ENCODE measurements at places on chromosomes 2 and 18.

DNA sequence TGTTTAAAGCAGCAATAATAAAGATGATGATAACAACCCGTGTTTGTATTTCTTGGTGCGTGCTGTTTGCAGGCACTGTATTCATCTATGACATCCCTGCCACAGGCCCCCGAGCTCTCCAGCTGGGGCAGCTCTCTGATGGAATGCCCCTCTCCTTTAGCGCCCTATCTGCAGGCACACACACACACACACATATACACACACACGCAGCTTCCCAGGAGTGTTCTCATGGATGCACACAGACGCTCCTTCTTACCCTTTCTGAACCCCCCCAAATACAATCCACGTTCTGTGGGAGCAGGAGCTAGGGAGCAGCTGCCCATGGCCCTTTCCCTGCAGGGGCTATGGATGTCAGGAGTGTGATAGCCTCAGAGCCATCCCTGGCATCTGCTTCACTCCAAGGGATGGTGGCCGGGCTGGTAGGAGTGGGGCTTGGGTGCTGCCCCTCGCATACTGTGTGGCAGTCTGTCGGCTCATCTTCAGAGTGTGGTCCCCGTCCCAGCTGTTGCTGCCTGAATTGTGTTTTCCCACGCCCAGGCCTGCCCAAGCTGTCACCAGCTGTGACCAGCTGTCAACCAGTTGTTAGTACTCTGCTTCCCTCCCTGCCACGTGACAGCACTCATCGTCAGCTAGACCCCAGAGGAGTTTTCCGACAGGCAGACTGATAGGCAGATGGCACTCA lies 50.8 kb upstream of the MYCN start:
- no peak for DNase-seq

- no peak for DNase-seq
Observed at GRCh38 chr18:48709371-48710062, 170.7 kb downstream of the CTIF start.

- DNase-seq, result no peak
Observed at GRCh38 chr2:49286045-49286444, 131.7 kb upstream of the FSHR start.

DNA sequence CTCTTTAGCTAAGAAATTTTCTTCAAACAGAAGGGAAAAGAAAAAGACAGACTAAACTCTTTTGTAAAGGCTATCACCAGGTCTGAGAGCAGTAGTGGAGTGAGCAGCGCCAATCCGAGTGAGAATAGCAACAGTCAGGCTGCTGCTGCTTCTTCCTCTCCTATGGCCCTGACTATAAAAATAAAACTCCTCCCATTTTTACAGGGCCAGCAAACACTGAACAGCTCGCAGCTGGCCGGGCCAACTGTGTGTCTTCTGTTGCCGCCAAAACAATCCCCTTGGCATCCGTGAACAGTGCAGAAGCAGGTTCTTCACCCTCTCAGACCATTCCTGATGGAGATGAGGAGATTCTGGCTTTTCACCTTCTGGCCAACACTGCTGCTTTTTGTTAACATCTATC lies 124.5 kb downstream of the CNTNAP5 start:
- DNase-seq, result no peak

GRCh38 chr2:226831266-226831665 lies 4.6 kb upstream of the RHBDD1 start:
- no peak for DNase-seq

DNA sequence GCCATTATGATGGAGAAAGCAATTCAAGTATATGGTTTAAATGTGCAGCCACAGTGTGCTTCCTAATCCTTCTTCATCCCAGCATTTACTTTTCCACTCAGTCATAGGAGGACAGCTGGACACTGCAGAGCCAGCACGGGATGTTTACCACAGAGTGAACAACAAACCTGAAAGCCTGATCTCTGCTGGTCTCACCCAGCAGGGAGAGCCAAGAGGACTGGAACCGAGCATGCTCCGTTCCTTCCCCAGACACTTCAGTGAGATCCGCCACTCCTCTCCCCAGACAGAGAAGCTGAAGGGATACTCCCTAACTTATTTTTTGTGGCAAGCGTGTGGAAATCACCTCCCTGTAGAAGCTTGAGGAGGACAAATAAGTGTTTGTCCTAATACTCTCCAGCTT lies 23.2 kb upstream of the GORASP2 start:
- no peak for DNase-seq

DNA sequence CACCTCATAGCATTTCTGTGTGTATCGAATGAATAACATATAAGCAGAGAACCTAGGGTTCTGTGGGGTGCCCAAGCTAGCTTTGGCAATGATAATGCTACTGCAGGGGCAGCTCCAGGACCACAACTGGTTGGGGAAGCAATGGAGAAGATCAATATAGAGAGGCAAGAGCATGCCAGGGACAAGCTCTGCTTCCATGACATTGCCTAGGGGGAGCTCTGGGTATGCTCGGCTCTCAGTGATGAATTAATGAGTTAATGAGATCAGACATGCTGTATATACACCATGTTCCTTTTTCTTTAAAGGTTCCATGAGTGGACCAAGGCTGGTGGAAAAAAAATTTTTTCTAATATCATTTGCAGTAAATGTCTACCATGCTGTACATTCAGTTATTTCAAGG lies 618.4 kb downstream of the BCL11A start:
- no peak for DNase-seq

- DNase-seq, result peak; percentile 59
Observed at GRCh38 chr18:3451989-3452749, 2.2 kb downstream of the TGIF1 start.

GRCh38 chr2:69097148-69097610 lies 84.2 kb downstream of the ANTXR1 start:
- DNase-seq, result no peak

DNA sequence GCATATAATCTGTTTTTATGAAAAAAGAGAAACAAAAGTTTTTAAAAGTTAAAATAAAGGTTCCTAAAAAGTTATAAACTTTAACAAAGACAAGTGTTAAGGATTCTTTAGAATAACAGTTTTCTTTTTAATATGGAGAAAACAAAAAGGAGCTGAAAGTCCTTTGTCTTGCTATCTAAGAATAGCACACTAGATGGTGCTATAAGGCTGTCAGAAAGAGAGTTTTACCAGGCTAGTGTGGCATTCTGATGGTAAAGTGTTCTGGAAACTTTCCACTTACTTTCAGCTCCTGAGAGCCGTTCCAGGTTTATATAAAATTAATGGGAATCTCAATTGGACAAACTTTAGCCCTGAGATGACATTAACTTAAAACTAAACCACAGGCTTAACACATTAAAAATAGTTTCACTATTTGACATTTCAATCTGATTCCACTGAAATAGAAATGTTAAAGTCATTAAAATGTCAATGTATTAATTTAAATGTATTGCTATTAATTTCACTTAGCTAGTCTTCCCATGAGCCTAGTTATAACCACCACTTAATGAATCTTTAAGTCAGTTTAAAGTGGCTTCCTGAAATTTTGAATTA lies 3.7 kb downstream of the FBXO48 start:
- no peak for DNase-seq
